Activated CD4-positive, alpha-beta memory T cell treated with anti-CD3 and anti-CD28 coated beads, Interleukin-2, amount 10 ng/mL, durations not matched to agents 7 days and 5 days (primary cell): ENCODE measurements at places on chromosomes 5 and 9. TPM values are rescaled to one million over a fixed set of nuclear protein-coding genes. Genes with fewer than 3 reads are reported as not detected.

Gene GRHPR
- total RNA-seq: 51.2 TPM

DNA sequence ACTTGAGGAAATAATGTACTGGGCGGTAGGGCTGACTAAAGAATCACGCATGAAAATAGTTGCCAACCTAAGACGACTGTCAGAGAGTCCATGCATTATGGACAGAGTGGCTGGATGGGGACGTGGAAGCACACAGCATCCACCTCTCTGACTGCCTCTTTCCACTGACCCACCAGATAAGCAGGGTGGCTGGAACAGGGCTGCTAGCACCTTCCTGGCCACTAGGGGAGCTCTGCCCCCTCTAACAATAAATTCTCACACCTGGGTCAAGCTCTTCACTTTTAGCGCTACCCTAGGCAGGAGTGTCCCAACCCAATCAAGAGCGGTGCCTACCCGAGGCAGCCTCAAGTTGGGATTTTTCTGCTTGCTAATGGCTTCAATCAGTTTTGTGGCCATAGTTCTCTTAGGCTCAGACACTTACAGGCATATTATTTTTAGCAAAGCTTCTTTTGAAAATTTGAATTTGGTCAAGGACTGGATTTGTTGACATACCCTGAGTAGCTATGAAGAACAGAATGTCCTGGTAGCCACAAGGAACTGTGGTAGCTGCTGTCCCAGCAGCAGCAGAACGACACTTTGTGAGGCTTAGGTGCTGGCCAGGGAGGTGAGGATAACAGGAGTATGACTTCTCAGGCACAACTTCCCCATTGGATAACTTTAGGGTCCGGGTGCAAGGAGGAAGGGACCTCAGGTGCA lies 6.9 kb upstream of the TPM2 start:
- no peak overlapping the region for H3K27ac ChIP-seq
- H3K27me3 ChIP-seq: no peaks in the 10 kb centered on the region
- H3K4me1 ChIP-seq: peaks cover 4% of the 10 kb centered on the region
- H3K36me3 ChIP-seq: peaks cover 20% of the 10 kb centered on the region
- no peak overlapping the region for H3K4me3 ChIP-seq

Gene NUTM2F
- not detected for total RNA-seq

DNA sequence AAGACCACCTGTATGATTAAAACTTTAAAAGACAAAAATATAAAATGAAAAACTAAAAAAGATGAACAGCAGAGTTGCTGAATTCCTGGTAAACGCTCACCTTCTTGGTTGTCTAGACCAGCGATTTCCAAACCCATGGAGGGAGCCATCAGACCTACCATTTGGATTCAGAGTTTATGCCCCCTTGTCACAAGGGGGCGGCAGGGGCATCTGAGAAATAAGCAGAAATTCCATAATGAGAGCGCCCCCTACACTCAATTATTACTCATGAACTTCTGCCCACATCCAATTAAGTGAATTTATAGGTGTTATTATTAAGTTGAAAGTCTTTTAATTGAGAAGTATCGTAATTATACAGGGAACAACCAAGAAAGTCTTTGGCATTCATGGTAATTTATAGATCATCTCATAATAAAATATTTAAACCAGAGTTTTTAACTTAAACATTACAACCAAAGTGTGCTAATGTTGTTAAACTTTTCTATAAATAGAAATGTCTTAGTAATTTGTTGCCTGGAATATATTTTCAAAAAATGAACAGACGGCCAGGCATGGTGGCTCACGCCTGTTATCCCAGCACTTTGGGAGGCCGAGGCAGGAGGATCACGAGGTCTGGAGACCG lies 35.2 kb upstream of the SPATA31C2 start:
- peak; percentile 61 for DNase-seq
- no peaks in the 10 kb centered on the region for H3K36me3 ChIP-seq
- H3K4me3 ChIP-seq: no peak overlapping the region
- peaks cover 9% of the 10 kb centered on the region for H3K4me1 ChIP-seq
- peaks cover 31% of the 10 kb centered on the region for H3K27me3 ChIP-seq
- no peak overlapping the region for H3K27ac ChIP-seq

- H3K36me3 ChIP-seq: peaks cover 70% of the 10 kb centered on the region
- no peaks in the 10 kb centered on the region for H3K4me1 ChIP-seq
- H3K27ac ChIP-seq: peak overlapping the region; percentile 49
- no peak for DNase-seq
- H3K27me3 ChIP-seq: no peaks in the 10 kb centered on the region
- no peak overlapping the region for H3K4me3 ChIP-seq
Measured at GRCh38 chr9:128625391-128626146, 31.1 kb downstream of the DYNC2I2 start.

Gene OR13C3
- total RNA-seq: not detected

- no peaks in the 10 kb centered on the region for H3K36me3 ChIP-seq
- peaks cover 14% of the 10 kb centered on the region for H3K4me1 ChIP-seq
- no peak overlapping the region for H3K4me3 ChIP-seq
- no peak for DNase-seq
Measured at GRCh38 chr9:123334639-123335038, 21.4 kb upstream of the CRB2 start.
